ENCODE measurements at places on chromosomes 5 and 9.

GRCh38 chr5:78472469-78473106, 112.2 kb downstream of the SCAMP1 start:
- DNase-seq, result no peak

- no peak for DNase-seq
Observed at GRCh38 chr5:128534726-128535125, 3.3 kb downstream of the FBN2 start.

GRCh38 chr5:102241809-102242421, 54.2 kb downstream of the SLCO4C1 start:
- DNase-seq, result no peak

GRCh38 chr5:54045077-54045792, 265.1 kb downstream of the ARL15 start:
- no peak for DNase-seq

GRCh38 chr5:77996943-77997342, 220.8 kb upstream of the TBCA start:
- DNase-seq, result no peak

GRCh38 chr9:8208465-8208864, 408.9 kb upstream of the DMAC1 start:
- no peak for DNase-seq

- no peak for DNase-seq
Observed at GRCh38 chr5:133825631-133826289, 142.7 kb downstream of the C5orf15 start.

GRCh38 chr9:120621941-120622340, 42.0 kb upstream of the CDK5RAP2 start:
- no peak for DNase-seq

GRCh38 chr5:65329266-65329665, 152.5 kb downstream of the ADAMTS6 start:
- DNase-seq, result no peak

- DNase-seq, result no peak
Observed at GRCh38 chr5:56170557-56170956, 62.6 kb downstream of the ANKRD55 start.

- no peak for DNase-seq
Observed at GRCh38 chr5:18772475-18772874, 1138.2 kb downstream of the TAF11L14 start.

Data from cortex of kidney (tissue), 1 donor.